ENCODE measurements at places on chromosomes 1 and 21. TPM values are rescaled to one million over a fixed set of nuclear protein-coding genes. Genes with fewer than 3 reads are reported as not detected.

PPM1J gene
- not detected for total RNA-seq

ECE1 gene
- 105 TPM for total RNA-seq

ELAPOR1 gene
- total RNA-seq: 25.0 TPM

ADORA3 gene
- 1.1 TPM for total RNA-seq

RFX5 gene
- 40.2 TPM for total RNA-seq

RGS13 gene
- 0.48 TPM for total RNA-seq

PDE4DIP gene
- 79.4 TPM for total RNA-seq

CROCC gene
- total RNA-seq: 31.5 TPM

PLA2G2C gene
- 0.09 TPM for total RNA-seq

IQGAP3 gene
- 1.0 TPM for total RNA-seq

AGBL4 gene
- total RNA-seq: 4.9 TPM

MTARC2 gene
- 49.9 TPM for total RNA-seq

CATSPERE gene
- total RNA-seq: 2.7 TPM

HOOK1 gene
- total RNA-seq: 35.5 TPM

PEAR1 gene
- 15.3 TPM for total RNA-seq

CD101 gene
- total RNA-seq: 2.2 TPM

DNA sequence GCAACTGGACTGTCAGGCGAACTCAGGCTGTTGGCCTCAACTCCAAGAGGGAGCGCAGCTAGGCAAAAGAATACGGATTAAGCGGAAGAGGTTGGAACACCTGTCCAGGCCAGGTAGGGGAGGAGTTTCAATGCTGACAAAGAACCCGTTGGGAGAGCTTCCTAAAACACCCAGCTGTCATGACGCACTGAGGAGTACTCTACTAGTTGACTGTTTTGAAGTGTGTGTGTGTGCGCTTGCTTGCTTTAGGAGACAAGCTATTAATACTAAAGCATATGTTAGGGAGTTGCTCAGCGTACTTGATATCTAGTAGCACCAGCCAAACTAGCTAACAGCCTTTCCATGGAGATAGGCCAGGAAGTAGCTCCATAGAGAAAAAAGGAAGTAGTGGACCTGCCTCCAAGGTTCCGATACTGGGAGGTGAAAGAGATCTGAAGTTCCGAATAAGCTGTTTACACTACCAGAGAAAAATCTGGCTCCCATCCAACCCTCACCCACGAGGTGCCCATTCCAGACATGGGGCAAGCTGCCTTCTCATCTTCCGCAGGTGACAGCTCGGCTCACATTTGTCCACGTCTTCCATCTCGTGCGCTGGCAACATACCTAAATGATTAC is 974 bp upstream of the FNBP1L start:
- DNase-seq: peak; percentile 29

- DNase-seq: no peak
Observed at GRCh38 chr1:1826356-1827088, 48.3 kb upstream of the NADK start.

GRCh38 chr21:15112858-15113257 is 48.1 kb upstream of the NRIP1 start:
- DNase-seq: no peak

DNA sequence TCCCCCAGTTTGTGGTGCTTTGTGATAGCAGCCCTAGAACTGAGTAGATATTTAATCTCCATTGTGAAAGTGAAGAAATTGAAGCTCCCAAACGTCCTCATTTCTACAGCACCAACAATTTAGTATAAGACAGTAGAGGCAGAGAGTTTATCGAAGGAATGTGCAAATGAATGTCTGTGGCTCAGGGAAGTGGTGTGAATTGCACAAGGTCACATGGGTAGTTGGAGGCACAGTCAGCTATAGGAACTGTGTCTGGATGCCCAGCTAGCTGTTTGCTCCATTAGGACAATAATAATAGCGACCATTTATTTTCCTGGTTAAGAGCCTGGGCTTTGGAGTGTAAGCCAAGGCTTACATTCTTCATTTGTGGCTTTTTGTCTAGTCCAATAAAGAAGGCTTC is 144.4 kb upstream of the USP24 start:
- DNase-seq: no peak

DNA sequence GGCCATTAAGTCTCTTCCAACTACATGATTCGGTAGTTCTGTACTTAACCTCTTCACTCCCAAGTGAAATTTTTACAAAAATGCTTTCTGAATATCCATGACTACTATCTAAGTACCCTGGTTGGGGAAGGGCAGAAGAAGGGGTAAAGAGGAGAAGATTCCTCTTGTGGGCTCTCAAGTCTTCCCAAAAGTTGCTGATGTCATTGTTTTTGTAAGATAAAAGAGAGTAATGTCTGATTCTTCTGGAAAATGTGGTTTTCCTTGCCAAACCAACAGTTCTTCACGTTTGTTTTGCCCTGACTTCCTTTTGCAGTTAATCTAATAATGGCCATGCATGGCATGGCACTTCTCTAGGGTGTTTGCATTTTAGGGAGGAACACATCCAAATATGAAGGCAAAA is 34.7 kb upstream of the AK4 start:
- DNase-seq: no peak

- peak; percentile 90 for DNase-seq
Observed at GRCh38 chr1:58584082-58584895, 7.2 kb upstream of the TACSTD2 start.

DNA sequence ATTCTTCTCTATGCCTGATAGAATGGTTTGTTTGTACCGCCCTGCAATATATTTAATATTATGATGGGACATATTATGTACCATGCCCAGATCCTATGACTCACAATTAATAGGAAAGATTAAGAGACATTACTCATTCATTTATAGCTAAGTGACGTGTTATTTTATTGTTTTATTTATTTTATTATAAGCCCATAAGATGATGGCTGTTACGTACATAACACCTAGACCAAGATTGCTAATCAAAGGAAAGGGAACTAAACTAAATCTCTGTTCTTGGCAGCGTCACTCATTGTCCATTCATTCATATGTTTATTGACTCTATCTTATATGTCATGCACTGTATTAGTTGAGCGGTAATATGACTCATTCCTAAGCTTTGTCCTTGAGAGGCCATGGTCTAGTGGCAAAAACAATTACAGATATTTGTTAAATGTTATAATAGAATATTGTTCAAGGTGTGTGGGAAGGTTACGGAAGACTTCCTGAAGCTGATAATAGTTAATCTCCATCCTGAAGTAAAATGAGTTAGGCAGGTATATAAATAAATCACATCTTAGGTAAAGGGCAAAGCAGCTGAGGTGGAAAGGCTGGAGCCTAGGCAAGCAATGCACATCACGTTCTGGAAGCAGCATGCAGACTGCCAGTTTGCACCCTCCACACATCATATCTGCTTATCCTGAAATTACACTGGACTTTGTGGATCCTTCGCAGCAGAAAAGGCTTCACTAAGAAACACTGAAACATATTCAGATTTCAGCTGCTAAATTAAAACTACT is 16.6 kb upstream of the CD55 start:
- DNase-seq: no peak

- no peak for DNase-seq
Observed at GRCh38 chr1:22731924-22732720, 21.5 kb downstream of the EPHB2 start.

- no peak for DNase-seq
Observed at GRCh38 chr21:44686843-44687561, 5.0 kb upstream of the KRTAP12-1 start.

GRCh38 chr1:61626816-61627215 is 98.1 kb downstream of the TM2D1 start:
- no peak for DNase-seq

DNA sequence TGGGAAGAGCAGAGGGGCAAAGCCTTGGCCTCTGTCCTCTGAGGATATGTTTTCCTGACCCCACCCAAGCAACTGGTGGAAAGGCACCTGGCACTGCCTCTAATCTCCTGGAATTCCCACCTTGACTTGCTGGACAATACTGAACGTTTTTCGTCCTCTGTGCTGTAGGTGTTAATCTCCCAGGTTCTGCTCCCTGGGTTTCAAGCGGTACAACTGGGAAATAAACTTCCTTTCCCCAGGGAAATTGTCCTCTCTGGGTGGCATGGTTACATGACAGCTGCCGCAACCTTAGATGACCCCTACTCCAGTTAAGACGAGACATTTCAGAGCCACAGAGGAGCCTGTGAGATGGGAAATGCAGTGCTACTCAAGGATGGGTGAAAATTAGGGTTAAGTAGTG is 57.3 kb upstream of the BCAR3 start:
- no peak for DNase-seq

DNA sequence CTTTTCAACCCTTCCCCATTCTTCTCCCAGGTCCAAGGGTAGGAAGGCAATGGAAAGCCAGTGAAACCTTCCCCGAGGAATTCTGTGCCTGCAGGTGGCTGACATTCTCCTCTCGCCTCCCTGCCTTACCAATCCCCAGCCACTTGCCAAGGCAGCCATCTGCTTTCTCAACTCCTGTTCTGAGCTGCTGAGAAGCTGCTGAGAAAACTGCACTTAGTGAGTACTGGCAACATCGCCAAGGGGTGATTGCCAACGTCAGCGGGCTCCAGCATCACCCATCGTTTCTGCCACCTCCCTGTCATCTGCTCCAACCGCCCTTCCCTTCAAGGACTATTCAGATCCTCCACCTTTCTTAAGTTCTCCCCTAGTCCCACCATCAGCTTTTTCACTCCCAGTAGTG is 106.0 kb downstream of the PTPRU start:
- no peak for DNase-seq

DNA sequence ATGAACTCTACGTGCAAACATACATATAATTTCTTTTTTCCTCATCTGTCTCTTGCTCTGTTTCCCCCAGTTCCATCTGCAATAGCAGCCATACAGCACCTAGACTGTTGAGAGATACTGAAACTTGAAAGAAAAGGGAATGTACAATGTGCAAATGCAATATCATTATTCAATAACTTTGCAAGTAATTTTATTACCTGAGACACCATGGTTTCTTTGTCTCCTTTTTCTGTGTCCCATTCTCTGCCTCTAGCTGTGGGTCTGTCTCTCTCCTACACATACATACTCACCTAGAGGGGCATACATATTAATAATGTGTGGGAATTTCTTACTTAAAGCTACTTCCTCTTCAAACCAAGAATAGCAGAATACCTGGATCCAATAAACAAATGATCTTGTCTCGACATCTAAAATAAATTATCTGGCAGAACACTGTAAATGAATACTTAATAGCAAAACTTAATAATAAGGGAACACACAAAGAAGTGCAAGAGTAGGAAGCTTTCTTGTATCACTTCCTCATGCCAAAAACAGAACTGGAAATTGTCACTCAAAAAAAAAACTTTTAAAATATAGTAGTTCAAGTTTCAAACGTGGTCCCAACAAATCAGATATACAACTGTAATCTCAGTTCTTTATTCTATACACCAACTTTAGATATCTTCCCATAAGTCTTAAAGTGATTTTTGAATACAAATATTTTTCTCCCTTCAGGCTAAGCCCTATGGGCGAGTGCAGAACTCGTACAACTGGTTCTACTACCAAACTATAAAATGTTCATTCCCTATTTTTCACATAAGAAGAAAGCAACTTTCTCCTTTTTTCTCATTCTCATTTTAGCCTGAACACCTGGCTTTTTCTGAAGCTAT is 194.6 kb downstream of the NRIP1 start:
- DNase-seq: no peak

DNA sequence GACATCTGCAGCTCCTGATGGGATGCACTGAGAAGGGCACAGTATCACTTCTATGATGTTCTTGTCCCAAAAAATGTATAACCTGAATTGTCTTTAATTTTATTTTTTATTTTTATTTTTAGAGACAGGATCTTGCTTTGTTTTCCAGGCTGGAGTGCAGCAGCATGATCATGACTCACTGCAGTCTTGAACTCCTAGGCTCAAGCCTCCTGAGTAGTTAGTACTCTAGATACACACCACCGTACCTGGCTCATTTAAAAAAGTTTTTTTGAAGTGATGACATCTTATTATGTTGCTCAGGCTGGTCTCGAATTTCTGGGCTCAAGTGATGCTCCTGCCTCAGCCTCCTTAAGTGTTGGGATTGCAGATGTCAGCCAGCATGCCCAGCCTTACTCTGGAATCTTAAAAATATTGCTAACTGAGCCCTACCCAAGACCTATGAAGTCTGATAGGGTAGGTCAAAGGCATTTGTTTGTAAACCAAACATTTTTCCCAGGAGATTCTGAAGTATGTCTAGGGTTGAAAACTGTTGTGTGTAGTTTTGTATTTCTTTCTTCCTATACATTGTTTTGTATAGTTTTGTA is 68.9 kb downstream of the ATF6 start:
- DNase-seq: no peak

DNA sequence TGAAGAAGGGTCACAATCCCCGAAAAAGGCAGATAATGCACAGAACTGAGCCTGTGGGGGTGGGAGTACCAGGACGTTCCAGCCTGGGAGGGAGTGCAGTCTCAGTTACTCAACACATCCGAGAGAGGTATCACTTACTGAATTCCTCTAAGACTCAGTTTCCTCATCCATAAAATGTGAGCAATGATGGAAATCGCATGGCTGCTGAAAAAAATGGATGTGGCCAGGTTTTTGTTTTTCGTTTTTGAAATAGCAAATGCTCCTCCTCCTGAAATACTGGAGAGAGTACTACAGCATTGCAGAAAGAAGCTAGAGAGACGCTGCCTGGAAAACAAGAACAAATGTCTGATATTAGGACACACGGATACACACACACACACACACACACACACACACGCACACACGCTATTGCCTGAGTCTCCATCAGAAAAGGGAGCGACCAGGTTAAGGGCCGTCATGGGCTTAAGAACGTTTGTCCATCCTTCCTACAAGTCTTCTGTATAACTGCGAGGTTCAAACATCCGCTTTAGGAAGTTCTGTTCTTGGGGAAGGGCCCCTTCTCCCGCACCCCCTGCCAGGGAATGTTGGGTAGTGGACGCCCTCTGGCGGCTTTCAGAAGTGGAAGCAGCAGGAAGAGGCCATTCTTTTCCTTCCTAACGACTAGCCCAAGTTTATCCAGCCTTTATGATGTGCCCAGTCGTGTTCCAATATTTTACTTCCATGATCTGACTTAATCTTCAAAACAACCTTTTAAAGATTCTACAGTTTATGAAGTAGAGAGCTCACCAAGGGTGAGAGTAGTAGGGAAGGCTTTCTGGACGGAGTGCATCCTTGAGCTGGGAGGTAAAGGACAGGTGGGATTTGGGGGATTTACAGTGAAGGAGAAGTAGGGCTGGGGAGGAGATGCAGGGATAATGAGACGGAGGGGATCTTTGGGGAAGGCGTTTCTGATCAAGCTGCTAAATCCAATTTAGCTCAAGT is 699 bp upstream of the NES start:
- peak; percentile 88 for DNase-seq

- DNase-seq: no peak
Observed at GRCh38 chr1:222697826-222698225, 14.5 kb downstream of the AIDA start.

GRCh38 chr1:3488432-3488831 is 34.0 kb downstream of the ARHGEF16 start:
- DNase-seq: no peak

GRCh38 chr1:9551984-9552383 is 12.7 kb downstream of the SLC25A33 start:
- DNase-seq: no peak

DNA sequence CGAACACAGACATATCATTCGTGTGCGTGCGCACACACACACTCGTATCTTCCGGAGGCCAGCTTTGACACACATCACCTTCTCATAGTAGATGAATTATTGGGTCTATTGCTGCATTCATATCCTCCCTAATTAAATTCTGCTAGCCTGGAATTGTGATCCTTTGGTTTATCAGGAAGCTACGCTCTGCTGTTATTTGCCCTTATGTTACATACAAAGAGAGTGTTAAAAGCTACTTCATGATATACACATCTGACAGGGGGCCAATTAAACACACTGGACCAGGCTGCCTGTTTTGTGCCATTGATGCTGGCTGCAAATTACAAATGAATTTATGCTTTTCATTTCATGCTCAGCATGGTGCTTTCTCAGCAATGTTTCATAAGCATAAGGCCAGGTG is 252.0 kb downstream of the RHOU start:
- DNase-seq: no peak
